ENCODE measurements at places on chromosomes 16 and 17.

GRCh38 chr16:7268182-7268581 is 64.5 kb upstream of the RBFOX1 start:
- no peak for DNase-seq

- no peak for DNase-seq
These were observed at the start of gene MMD for GRCh38 chr17:55421179-55421934. MMD (minus strand) TSS chr17:55421835; CDS start chr17:55421695, 140 bp downstream.

DNA sequence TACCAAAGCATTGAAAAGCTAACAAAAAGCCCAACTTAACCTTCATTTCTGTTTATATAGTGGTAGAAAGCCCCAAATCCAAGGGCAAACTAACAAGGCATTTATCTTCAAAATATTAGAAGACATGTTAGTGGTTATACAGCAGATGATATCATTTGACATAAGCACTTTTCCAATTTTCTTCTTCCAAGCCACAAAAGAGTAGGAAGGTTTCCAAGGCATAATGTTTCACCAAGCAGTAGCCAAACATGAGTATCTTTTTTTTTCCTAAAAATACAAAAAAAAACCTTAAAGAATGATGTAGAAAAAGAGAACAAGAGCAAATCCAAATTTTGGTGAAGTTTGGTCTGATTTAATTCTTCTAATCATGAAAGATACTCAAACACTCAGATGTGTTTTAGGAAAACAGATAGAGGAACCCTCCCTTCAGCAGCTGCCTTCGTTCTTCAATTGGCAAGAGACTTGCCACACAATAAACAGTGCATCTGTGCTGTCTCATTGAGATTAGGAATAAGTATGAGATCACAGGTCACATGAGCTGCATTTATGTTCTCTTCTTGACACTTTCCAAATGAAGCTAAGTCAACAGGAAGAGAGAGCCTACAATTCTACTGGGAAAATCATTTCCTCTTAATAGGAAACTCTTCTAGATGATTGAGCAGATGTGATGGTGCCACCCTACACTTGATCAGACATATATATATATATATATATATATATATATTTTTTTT is 106.7 kb downstream of the TTC19 start:
- DNase-seq = no peak

GRCh38 chr17:8916466-8916865 is 49.0 kb upstream of the PIK3R6 start:
- no peak for DNase-seq

DNA sequence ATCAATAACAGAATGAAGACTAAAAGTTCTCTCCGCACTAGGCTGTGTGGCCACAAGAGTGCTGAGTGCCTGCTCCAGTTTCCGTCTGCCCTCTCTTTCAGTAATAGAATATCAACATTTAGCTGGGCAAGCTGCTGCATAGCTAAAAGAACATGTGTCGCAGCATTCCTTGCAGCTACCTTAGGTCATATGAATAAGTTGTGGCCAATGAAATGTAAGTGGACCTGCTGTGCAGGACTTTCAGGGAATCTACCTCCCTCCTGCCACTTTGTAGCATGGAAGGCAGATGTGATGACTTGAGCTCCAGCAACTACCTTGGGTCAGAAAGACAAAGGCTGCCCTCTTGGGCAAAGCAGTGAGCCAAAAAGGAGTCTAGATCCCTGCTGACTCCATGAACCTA is 25.4 kb downstream of the SLC39A11 start:
- no peak for DNase-seq

All from activated naive CD4-positive, alpha-beta T cell (primary cell).